ENCODE measurements at places on chromosomes 1 and 21.

GRCh38 chr1:48746906-48747305 is 29.8 kb downstream of the BEND5 start:
- DNase-seq: no peak

GRCh38 chr21:38202811-38203210 is 54.0 kb upstream of the KCNJ15 start:
- DNase-seq: peak; percentile 25

GRCh38 chr1:151251656-151252470 is 2.7 kb upstream of the PSMD4 start:
- DNase-seq: peak; percentile 84

DNA sequence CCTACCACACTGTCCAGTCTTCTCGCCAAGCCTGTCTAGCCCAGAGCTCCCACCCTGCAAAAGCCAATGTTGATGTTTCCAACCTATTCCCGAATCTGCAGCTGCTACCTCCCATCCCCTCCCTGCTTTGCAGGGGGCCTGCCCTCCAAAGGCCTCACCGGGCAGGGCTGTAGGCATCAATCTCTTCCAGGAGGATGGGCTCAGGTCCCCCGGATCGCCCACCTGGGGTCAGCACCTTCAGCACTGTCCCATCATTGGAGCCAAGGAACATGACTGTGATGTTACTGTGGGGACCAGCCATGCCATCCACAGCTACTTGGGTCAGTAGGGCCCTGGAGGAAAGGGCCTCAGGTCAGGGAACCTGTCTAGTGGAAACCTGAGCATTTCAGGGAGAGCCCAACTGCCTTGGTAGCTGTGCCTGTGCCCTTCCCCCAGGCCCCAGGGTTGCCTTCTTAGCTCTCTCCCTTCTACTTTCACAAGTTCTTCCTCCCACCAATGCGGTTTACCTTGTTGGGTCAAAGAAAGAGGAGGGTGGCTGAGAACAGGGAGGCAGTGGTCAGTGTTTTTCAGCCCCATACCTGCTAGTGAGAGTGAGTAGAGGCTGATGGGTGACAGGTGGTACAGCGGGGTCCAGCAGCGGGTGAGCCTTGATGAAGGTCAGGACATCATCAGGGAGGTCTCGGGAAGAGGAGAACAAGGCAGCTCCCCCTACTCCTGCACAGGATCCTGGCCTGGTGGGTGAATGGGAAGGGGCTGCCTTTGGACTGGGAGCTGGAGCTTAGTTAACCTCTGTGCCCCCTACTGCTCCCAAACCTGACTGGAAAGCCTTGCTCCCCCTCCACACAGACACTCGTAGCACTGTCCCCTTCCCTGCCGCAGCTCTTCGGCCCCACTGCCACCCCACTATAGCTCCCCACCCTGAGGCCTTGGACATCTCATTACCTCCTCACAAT is 10.7 kb downstream of the SEMA6C start:
- no peak for DNase-seq

DNA sequence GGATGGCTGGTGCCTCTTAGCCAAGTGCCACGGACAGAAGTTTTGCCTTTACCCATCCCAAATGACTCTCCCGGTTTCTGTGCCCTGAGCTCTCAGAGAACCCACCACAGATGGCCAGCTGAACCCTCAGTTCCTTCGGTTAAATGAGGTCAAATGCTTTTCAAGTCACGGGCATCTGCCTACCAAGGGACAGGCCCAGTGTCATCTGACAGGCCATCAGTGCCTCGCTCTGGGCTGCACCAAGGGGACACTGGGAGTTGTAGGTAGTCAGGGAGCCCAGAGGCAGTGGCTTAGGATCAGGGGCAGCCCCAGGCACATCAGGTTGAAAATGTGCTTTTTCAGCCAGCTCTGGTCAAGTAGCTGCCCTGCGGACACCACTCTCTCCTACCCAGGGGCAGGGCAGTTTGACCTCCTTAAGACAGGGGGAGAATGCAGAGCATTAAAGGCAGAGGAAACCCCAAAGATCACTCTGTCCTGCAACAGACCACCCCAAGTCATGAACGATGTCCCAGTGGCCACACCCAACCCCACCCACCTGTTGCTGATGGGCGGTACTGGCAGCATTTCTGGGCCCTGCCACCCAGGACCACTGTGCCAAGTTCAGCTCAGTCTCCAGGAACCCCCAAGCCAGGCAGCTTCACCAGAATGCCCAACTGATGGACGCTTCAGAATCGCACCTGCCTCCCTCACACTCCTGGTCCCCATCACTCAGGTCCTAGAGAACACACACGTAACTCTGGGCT is 60.7 kb downstream of the CASZ1 start:
- DNase-seq: no peak

- no peak for DNase-seq
These were observed 17.3 kb downstream of the ENAH start for GRCh38 chr1:225635649-225636048.

GRCh38 chr21:41589620-41590175 is 81.7 kb upstream of the TMPRSS2 start:
- no peak for DNase-seq

DNA sequence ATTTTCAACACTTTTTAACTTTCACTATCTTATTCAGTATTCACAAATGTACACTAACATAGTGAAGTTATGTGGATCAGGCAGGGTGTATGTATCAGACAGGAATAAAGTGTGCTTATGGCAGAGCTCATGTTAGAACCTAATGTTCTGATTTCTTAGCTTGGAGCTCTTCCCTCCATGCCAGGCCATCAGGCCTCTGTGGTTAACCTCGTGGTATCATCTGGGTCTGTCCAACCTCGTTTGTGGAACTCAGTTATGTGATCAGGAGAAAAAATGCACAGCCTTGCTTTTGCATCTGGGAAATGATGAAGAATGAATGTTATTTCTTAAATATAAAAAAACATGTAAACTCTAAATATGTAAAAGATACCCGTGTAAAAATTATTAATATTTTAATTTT is 86.9 kb downstream of the MPZL1 start:
- DNase-seq: no peak

GRCh38 chr1:235295902-235296350 is 32.1 kb downstream of the ARID4B start:
- DNase-seq: no peak

GRCh38 chr1:1665815-1666251 is 7.0 kb upstream of the CDK11B start:
- DNase-seq: peak; percentile 40

GRCh38 chr1:20255666-20256065 is 35.0 kb upstream of the VWA5B1 start:
- peak; percentile 75 for DNase-seq

DNA sequence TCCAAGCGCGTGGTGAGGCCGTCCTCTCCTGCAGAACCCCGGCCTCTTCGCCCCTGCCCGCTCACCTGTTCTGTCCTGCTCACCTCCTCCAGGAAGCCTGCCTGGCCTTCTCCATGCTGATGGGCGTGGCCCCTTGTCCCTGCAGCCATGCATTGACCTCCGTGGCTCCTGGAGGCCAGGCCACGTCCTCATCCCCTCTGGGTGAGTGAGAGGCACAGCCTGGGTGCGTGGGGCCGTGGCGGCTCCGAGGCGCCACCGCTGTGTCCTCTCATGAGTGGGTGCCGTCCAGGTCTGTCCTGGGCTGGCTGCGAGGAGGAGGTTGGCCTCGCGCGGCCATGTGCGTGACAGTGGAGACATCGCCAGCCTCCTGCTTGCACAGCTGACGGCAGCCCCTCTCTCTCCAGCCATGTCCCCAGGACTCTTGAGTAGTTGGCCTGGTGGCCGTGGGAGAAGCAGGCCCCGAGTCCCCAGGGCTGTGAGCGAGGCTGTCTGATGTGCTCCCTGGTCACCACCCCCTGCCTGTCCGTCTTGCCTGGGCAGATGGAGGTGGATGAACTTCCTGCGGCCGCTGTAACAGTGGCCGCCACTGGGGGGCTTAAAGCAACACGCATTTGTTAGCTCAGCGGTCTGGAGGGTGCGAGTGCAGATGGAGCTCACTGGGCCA is 58.1 kb downstream of the PRKCZ start:
- peak; percentile 69 for DNase-seq

GRCh38 chr1:2177541-2177940 is 17.0 kb downstream of the FAAP20 start:
- no peak for DNase-seq

- peak; percentile 27 for DNase-seq
These were observed 52.5 kb downstream of the POU2F1 start for GRCh38 chr1:167273027-167273800.

Data from NB4 (cell line).